ENCODE measurements at places on chromosomes 11 and 22.

DNA sequence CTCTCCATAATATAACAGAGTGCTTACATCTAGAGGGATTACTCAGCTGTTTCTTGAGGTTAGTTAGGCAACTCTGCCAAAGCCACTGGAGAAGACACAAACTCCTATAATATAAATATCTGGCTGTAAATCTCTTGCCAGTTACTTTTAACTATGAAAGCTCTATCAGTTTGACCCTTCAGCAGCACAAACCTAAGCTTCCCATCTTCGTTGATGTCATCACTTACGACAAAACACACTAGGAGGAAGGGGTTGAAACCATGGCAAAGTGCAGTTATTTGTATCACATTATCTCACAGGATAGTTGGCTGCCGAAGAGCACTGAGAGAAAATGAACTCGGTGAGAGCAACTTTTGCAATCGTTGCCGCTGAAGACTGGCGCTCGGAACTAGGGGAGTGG, 922.1 kb downstream of the OPCML start:
- no peak for DNase-seq

GRCh38 chr11:124736736-124737135, 3.0 kb upstream of the NRGN start:
- no peak for DNase-seq

DNA sequence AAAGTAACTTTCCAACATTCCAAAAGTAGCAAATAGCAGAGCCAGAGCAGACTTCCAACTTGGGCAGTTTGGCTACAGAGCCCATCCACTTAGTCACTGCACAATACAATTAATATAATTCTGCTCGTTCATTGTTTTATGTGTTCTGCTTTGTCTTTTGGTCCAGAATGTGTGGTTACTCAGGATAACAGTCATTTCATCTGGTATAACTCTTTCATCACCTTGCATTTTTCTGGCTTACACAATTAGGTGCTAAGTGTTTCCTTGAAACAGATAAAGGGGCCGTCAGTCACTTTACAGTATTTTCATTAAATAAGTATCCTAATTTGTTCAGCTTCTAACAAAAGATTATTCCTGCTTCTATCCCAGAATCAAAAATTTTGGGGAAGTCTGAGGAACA, 87.2 kb downstream of the LARGE2 start:
- no peak for DNase-seq

- DNase-seq = no peak
Measured at GRCh38 chr11:94629741-94630140, 62.6 kb downstream of the PIWIL4 start.

GRCh38 chr11:92357344-92357743, 132.7 kb downstream of the FAT3 start:
- DNase-seq = no peak

DNA sequence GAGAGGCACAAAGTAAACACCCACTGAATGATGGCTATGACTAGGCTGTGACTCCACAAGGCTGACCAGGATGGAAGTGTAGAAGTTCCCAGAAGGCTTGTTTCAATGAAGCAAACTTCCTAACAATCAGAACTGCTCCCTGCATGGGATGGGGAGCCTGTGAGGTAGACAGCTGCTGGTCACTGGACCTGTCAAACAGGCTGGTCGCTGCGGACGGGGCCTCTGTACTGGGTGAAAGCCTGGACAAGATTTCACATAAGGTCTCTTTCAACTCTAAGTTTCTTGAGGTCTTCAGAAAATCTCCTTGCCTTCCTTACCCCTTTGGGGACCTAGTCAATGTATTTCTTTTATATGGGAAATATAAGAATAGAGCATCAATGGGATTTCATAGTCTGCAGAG, 438.2 kb downstream of the BUD13 start:
- no peak for DNase-seq

DNA sequence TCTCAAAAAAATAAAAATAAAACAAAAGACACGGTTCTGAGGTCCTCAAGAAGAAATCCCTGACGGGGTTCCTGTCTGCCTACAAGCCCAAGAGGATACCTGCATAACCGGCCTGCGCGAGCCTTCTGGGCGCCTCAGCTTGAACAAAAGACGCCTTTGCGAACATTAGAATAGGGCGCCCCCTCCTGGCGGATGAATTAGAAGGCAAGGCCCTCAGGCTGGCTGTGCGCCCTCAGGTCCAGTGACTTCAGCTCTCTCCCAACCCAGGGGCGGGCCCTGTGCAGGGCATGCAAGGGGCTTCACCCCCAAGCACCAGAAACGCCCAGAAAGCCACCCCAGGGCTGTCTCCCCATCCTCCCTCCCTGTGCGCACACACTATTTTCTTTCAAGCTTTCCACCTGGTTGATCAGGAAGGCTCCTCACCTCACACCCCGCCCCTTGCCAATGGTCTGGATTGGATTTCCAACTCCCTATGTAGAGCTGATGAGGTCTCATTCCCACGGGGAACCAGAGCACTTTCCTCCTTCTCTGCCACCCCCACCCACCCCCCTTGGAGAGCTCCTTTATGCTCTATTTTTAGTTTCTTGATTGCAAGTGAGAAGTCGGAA, 273.3 kb downstream of the BUD13 start:
- peak; percentile 74 for DNase-seq

DNA sequence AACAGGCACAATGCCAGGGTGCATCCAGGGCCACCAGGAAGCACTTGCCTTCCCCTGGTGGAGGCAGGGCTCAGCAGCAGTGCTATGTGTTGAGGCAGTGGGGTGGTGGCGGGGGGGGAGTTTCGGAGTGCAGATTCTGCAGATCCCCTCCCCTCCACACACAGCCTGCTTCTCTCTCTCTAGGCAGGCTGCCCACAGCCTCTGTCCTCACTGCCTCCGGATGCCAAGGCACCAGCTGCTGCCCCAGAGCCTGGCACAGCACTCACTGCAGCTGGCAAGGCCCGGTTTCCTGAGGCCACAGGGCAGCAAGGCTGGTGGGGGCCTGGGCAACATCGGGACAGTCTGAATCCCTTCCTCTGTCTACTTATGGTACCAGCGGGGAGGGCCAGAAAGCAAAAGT, 35.8 kb downstream of the NRXN2 start:
- DNase-seq = peak; percentile 90

GRCh38 chr11:72671152-72672099, 2.8 kb downstream of the PDE2A start:
- DNase-seq = no peak

DNA sequence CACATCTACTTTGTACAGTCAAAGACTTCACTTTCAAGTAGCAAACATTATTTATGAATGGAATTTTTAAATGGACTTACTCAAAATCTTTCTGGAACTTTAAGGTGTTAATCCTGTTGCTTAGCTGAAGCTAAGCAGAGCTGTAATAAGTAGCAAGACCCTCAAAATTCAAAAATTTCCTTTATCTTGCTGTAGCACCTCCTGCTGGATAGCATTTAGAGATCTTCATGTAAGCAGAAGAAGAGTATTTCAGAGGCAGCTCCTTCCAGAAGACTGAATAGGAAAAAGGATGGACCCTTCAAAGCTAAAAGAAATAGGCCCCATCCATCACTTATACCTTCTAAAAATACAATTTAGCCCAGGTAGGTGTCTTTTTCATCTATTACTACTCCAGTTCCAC, 3.4 kb downstream of the PHF21A start:
- no peak for DNase-seq

GRCh38 chr22:27127911-27128310, 470.5 kb downstream of the MIAT start:
- no peak for DNase-seq

- DNase-seq = no peak
Measured at GRCh38 chr22:17841836-17842235, 67.6 kb upstream of the BID start.

DNA sequence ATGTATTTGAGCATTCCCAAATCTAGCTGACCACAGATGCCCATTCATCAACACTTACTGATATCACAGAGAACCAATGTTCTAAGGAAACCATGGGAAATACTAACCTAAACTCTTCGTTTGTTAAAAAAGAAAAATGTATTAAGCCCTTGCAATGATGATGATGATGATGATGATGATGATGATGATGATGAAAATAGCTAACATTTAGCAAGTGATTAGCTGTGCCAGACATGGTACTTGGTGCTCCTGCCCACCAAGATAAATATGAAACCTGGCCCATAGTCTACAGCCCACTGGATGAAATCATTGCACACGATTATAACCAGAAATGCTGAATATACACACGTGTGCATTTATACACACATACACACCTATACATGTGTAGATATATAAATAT, 37.5 kb downstream of the SMCO4 start:
- DNase-seq = no peak

GRCh38 chr11:44797886-44798606, 71.3 kb downstream of the TSPAN18 start:
- no peak for DNase-seq

- DNase-seq = no peak
Measured at GRCh38 chr11:89535221-89535620, 44.0 kb upstream of the NOX4 start.

- no peak for DNase-seq
Measured at GRCh38 chr11:113876074-113876797, 864 bp upstream of the USP28 start.

- no peak for DNase-seq
Measured at GRCh38 chr22:36055376-36056295, 27.0 kb upstream of the RBFOX2 start.

DNA sequence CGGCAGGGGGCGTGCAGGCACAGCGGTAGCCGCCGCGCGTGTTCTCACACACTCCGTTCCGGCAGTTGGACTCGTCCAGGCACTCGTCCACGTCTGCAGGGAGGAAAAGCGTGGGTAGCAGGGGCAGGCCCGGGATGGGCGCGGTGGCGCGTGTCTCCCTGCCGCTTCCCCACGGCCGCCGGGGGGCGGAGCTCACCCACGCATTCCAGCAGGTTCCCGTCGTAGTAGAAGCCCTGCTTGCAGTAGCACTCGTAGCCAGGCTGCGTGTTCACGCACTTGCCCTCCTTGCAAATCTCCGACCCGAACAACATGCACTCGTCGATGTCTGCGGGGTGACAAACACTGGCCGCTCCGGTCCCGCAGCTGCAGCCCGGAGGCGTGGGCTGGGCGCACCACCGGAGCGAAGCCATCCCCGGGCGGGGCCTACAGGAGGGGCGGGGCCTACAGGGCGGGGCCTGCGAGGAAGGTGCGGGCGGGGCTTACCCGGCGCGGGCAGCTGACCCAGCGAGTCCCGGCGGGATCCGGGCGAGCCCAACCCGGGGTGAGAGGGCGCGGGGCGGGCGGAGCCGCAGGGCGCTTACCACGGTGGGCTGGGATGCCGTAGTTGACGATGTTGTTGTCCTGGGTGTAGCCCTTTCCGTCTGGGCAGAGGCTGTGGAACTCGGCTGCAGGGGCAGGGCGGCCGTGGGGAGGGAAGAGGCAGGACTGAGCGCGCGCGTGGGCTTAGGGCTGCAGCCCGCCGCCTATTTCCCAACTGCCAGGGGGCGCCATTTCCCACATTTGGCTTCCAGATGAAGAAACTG, 15.6 kb downstream of the SCYL1 start:
- DNase-seq = peak; percentile 95

DNA sequence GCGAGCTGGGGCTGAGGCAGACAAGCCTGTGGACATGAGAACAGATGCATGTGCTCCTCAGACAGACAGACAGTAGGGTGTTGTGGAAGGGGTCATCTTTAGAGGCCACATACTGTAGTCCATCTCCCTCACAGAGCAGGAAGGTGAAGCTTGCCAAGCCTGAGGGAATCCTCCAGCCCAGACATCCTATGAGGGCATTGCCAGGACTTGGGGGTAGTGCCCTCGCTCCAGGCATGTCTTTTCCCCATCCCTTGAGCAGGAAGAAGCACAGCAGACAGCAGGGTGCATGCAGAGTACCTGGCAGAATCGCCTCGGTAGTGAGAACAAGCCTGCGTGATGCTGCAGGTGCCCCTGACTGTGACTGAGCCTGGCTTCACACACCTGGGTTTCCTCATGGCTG, 66.5 kb upstream of the CLDN5 start:
- DNase-seq = no peak

DNA sequence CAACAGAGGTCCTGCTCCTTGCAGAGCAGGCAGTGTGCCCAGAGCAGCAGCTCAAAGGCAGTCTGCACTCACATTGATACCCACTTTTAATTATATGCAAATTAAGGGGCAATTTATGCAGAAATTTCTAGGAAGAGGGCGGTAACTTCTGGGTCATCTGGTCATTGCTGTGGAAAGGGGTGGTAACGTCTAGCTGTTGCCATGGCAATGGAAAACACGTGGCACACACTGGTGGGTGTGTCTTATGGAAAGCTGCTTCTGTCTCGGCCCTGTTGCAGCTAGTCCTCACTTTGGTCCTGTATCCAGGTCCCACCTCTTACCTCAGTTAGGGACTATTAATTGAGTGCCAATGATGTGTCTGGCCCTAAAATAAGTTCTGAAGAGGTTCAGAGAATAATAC, 36.8 kb downstream of the BARX2 start:
- no peak for DNase-seq

GRCh38 chr22:41963453-41964111, 5.7 kb upstream of the SEPTIN3 start:
- DNase-seq = no peak

DNA sequence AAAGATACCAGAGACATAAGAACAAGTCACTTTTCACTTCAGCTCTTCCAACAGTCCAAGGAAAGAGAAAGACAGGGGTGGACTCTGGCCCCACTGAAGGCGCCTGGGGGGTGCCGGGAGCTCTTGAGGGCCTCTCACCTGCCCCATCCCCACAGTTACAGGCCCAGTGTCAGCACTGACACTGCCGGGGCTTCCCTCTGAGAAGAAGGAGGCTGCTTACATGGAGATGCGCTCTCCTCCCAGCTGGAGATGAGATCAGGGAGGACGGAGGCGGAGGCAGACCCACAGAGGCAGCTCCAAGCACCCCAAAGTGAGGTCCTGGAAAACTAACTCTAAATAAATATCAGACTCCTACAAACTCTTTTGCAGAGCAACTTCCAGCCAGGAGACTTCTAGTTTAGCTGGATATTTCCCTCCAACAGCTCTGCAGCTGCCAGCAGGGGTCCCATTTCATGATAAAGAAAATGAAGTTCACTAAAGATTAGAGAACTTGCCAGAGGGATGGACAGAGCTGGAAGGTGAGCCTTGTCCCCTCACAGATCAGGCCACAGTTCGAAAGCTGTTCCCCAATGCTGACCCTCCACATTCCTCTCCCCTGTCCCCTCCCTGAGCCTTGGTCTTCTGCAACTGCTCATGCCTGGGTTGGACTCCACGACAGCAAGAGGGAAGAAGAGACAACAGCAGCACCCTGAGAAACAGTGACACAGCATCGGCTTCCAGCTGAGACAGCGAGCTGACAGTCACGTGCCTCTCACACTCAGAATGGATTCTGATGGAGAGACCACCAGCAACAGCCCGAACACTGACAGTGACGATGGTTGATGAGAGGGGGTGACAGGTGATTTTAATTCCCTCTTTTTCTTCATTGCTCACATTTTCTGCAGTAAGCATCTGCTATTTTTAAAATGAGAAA, 5.8 kb downstream of the CARS1 start:
- DNase-seq = no peak

GRCh38 chr11:9029422-9029821, 25.6 kb upstream of the NRIP3 start:
- no peak for DNase-seq

GRCh38 chr11:95444309-95445241, 213.6 kb upstream of the SESN3 start:
- no peak for DNase-seq
